ENCODE measurements at places on chromosomes 7 and 10.

GRCh38 chr7:7821517-7821916 is 103.1 kb upstream of the RPA3 start:
- DNase-seq, result no peak

- no peak for DNase-seq
Observed at GRCh38 chr10:43955002-43955596, 306.4 kb upstream of the ZNF32 start.

GRCh38 chr10:96578633-96579032 is 8.2 kb downstream of the TM9SF3 start:
- no peak for DNase-seq

- DNase-seq, result no peak
Observed at GRCh38 chr7:87810130-87810529, 66.0 kb downstream of the SLC25A40 start.

DNA sequence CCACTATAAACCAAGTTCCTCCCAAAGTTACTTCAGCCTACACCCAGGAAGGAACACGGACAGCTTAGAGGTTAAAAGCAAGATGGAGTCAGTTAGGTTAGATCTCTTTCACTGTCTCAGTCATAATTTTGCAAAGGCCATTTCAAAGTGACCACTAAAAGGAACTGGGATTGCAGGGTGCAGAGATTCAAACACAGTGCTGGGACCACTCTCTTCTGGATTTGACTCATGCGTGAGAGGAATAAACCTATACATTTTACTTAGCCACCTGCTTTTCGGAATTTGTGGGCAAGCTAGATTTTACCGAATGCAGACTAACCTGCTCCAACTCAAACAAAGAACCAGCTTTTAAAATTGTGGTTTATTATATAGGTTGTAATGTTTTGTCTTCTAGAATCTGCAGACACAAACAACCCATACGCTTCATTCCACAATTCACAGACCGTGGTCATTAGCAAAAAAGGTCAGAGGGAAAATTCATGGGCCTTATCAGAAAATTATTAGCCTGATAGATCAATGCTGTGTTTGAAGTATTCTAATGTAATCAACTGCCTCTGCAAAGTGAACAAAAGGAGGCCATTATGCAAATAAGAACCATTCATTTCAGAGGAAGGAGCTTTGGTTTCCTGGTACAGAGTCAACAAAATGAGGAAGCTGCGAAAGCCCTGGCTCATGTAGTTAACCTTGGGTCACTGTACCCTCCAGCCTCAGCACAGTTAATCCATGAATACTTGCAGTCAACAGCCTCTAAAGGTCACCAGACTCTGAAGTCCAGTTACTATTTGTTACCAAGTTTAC is 342.7 kb upstream of the KLF6 start:
- DNase-seq, result no peak

DNA sequence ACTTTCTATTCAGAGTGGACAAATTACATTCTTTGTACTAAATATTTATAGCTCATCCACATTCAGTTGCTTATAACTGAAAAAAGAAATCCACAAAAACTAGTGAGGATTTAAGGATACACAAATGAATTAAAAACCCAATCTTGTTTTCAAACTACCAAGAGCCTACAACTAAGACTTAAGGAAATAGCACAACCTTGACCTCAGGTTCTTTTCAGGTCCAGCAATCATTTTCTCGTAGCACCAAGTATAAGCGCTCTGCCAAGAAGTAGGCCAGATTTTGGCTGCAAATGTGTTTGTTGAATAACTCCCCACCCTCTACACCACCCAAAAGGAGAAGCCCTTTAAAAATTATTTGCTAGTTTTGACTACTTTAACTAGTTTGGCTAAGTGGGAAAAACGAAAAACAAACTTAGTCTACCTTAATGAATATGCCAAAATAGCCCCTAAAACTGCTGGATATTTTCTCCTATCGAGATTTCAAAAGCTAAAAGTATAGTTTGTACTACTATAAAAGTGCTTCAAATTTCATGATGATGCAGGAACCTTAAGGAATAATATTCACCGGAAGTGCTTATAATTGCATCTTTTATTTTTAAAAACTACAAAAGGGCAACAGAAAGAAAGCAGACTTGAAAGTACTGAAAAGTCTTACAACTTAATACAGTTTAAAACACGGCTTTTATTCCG is 2.7 kb upstream of the KMT2E start:
- DNase-seq, result no peak

DNA sequence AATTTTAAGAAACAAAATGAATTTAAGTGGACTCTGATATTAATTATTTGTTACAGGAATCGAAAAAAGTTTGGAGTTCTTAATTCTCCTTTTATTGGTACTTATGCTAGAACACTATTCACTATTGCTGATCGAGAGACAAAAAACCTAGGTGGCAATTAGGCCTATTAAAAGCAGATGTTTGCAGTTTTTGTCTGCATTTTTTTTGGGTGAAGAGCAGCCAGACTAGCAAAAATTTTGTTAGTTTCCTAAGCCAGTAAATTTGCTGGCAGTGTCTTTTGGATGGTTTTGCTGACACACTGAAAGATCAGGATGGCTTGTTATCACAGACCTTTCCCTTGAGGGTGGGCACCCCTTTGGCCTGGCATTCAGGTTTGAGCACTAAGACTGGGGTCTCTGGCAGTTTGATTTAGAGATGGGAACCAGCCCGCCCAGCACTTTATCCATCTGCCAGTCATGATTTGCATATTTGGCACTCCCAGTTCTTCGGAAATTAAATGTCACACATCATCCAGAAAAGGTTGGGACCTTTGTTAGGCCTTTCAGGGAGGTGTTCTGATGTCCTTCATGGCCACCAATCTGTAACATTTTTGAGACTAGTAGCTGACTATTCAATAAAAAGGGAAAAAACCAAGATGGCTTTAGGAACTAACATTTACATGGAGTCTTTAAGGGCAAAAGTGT is 57.3 kb downstream of the INPP5F start:
- DNase-seq, result no peak

Measured in stimulated activated CD8-positive, alpha-beta memory T cell treated with anti-CD3 and anti-CD28 coated beads, Interleukin-15, amount 100 ng/mL, for 4 hours (primary cell).